NCI-H187 (cell line): ENCODE measurements at places on chromosomes 12 and 14.

- DNase-seq = no peak
Measured at GRCh38 chr12:78759367-78759766, 105.2 kb upstream of the SYT1 start.

GRCh38 chr12:55797068-55797467 lies 20.5 kb downstream of the SARNP start:
- peak; percentile 2 for DNase-seq

GRCh38 chr14:105485739-105486162 lies 935 bp upstream of the CRIP1 start:
- no peak for DNase-seq

DNA sequence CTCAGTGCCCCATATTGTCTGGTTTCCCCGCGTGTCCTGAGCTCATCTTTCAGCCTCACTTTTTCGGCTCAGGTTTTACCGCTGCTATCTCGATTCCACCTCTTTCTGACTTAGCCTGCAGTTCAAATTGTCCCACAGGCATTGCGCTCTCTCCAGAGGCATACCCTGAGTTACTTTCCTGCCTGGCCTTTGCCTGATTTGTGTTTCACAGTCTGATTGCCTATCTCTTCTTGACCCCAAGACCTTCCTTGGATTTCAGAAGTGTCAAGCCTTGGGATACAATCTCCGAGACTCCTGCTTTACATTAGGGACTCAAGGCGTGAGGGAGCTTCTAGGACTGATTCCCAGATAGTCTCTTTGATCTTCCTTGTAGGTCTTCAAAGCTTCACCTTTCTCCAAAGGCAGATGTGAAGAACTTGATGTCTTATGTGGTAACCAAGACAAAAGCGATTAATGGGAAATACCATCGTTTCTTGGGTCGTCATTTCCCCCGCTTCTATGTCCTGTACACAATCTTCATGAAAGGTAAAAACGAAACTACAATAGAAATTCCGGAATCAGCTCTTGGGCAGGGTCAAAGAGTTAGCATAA lies 629 bp downstream of the LETMD1 start:
- DNase-seq = no peak

DNA sequence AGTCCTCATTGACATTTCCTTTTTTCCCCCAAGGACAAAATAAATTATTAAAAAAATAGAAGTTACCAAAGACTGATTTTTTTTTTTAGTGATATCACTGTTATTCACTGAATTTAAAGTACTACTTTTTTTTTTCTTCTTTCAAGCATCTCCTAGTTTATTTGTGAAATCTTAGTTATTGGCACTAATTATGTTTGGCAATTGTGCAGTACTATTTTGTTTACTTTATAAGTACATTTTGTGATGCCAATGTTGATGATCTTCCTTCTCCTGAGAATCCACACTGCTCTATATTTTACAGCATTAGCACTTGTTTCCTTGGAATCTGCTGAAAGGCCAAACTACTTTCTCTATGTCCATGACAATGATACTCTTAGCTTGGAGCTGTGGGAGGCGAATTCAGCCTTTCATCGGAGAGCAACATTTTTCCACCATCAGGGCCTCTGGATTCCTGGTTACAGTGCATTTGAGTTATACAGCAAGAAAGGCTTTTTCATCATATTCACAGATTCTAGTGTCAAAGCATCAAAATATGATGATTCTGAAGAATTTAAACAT lies 123.8 kb upstream of the PTPRQ start:
- no peak for DNase-seq

- DNase-seq = no peak
Measured at GRCh38 chr12:54417712-54418440, 1.2 kb downstream of the ITGA5 start.

DNA sequence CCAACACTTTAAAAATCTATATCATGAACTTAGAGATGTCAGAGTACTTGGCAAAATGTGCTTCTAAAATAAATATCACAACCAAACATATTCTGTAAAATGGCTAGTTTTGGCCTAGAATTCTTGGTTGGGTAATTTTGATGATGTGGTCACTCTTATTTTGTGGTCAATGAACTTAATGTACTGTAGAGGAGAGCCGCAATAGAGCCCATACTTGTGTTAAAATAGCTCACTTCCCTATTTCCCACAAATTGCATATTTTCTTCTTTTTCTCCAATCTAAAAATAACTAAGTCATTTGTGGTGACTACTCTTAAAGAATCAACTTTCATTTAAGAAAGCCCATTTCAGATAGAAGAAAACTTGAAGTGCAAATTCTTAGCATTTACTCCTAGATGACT lies 619.4 kb downstream of the CCER1 start:
- DNase-seq = no peak

DNA sequence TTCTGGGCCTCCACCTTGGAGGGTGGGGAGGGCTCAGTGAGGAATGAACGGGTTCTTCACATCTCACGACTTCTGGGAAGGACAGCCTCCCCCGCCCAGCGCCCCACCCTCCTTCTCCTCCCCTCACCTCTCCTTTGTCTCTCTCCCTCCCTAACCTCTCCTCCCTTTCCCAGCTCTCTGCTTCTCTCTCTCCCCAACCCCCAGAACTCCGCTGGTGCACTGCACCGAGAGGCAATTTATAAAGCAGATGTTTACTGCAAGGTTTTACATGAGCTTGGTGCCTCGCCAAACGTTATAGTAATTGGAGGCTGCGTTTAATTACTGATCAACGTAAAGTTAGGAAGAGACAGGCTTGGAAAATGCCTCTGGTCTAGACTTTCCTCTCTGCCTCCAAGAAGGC lies 42.9 kb upstream of the FAM222A start:
- DNase-seq = no peak

DNA sequence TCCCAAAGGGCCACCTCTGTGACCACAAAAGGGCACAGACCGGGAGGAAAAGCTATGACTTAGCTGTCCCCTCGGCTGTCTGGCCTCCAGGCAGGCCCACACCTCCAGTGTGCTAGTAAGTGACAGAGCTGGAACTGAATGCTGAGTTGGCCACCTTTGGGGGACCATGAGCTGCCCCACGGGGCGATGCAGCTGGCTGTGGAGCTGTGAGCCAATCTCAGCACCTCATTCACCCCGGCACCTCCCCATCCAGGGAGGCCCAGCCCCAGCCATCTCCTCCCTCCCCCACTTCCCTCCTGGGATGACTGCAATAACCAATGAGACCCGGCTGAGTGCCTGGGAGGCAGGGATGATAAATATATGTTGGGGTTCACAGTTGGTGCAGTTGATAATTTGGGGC lies 12.2 kb upstream of the TESC start:
- DNase-seq = peak; percentile 90

DNA sequence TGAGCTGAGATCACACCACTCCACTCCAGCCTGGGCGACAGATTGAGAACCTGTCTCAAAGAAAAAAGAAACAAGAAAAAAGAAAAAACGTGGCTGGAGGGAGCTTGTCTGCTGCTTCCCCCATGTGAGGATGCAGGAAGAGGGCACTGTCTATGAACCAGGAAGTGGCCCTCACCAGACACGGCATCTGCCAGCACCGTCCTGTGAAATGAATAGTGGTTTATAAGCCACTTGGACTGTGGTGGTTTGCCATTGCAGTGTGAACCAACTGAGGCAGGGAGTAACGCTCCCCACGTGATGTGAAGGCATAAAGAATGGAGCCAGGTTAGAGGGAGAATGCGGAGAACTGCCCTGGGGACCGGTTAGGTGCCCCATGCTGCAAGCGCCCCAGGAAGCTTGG lies 4.5 kb upstream of the BRF1 start:
- DNase-seq = no peak

DNA sequence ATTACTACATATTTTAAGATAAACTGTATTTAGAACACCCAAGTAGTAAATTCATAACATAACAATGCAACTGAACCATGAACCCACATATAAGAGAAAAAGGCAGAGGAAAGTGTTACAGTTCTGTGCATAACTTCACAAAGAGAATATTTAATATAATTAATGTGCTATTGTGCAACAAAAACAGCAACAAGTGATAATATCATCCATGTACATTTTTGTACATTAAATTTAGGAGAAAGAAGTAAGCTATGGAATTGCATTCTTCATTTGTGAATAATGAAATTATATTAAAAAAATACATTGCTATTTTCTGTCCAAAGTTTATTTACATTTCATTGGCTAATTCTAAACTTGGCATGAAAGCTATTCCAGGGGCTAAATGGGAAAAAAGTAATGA lies 72.6 kb downstream of the PLEKHG7 start:
- no peak for DNase-seq

DNA sequence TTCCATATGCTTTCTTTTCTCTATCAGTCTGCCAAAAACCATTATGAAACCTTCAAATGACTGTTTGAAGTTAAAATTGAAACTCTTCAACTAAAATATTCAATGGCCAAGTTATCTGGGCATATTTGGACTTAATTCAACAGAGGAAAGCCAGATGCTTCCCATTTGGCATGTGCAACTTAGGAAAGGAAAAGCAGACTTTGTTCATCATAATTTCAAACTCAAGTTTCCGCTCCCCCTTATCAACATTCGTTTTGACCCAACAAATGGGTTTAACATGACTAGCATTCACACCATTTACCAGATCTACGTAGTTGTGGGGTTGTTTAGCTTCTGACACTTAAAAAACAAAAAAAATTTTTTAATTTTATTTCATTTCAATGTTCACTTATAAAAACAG lies 75.7 kb downstream of the PLEKHG7 start:
- no peak for DNase-seq

DNA sequence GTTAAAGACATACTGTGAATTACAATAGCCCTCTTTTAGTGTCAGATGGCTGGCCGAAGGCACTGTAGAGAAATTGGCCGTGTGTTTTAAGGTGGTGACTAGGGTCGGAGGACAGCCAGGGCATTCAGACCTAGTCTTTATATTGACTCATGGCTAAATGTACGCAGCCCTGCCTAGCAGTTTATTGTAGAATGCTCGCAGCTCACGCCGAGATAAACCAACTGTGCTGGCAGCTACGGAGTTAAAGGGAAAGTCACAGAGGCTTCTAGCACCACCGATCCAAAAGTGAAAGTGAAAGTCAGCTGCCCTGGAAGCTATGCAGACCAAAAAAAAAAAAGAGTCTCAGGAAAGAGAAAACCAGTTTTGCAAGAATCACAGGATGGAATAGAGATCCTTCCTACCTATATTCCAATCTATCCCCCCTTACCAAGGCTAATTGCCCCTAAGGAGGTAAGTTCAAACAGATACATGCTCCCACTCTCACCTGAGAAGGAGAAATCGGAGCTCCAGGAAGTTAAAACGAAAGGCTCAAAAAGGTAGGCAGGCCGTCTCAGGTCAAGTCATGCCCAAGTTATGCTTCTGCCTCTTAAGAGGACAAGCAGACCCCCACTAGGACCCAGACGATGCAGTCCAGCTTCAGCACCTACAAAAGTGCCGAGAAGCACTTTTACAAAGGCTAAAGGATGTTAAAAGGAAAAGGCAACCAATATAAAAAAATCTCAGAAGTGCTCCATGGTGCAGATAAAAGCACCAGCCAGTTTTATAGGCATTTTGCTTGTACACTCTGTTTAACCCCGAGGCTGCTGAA lies 24.8 kb downstream of the KLRK1 start:
- DNase-seq = peak; percentile 79

- no peak for DNase-seq
Measured at GRCh38 chr14:74358176-74358829, 10.0 kb downstream of the VRTN start.

- DNase-seq = no peak
Measured at GRCh38 chr12:18323159-18323558, 61.8 kb downstream of the PIK3C2G start.

GRCh38 chr14:21991130-21991529 lies 317.5 kb upstream of the OR4E1 start:
- DNase-seq = no peak

DNA sequence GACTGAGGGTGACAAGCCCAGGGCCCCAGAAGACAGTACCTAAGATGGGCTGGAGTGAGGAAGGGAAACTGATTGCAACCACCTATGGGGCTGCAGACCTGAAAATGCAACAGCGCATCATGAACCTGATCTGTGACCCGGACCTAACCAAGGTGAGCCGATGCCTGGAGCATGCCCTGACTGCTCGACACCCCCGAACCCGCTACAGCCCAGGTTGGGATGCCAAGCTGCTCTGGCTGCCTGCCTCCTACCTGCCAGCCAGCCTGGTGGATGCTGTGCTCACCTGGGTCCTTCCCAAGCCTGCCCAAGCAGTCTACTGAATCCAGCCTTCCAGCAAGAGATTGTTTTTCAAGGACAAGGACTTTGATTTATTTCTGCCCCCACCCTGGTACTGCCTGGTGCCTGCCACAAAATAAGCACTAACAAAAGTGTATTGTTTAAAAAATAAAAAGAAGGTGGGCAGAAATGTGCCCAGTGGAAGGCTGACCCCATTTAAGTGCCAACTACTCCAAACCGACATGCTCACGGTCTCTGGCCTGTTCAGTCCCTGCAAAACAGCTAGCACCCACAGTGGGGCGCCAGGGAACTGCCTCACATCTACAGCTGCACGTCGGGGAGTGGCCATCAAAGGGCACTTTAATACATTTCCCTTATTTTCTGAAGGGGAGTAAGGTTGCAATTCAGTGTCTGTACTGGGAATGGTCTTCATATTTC lies 4.2 kb downstream of the RDH5 start:
- peak; percentile 23 for DNase-seq

- DNase-seq = no peak
Measured at GRCh38 chr12:1318327-1319031, 275.9 kb downstream of the FBXL14 start.

GRCh38 chr14:94005324-94006073 lies 8.4 kb downstream of the CCDC197 start:
- DNase-seq = no peak

DNA sequence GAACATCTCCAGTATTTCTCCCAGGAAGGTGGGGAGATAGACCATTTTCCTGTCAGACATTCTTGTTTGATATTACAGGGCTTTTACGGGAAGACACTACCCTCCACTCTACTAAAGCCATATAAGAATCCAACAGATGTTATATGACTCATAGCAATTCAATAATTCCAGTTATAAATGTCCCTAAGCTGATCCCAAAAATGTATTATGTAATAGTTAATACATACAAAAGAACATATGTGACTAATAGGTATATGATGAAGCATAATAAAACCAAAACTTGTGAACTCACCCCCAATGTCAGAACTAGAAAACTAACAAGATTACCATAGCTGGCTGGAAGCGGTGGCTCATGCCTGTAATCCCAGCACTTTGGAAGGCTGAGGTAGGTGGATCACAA lies 84.2 kb downstream of the EFCAB11 start:
- DNase-seq = no peak

DNA sequence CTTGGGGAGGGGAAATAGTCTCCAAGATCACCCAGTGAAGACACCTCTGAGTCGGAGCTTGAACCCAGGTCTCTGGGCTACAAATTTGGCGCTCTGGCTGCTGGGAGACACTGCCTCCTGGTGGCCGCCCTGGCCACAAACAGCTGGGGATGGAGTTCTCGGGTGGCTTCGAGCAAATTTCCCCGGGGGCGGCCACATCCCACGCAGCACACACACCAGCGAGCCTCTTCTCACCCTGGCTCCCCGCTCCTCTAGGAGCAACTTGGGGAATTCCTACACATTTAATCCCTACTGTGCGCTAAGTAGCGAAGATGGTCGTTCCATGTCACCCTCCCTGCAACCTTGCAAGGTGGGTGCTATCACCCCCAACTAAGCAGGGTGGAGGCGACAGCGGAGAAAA lies 66.2 kb upstream of the BEGAIN start:
- no peak for DNase-seq

GRCh38 chr14:92122761-92123160 lies 992 bp downstream of the CPSF2 start:
- DNase-seq = no peak

- no peak for DNase-seq
Measured at GRCh38 chr12:67676624-67677023, 28.1 kb downstream of the DYRK2 start.
